ENCODE measurements at places on chromosomes 12 and 14.

GRCh38 chr12:9698681-9699080 lies 29.2 kb downstream of the CLEC2D start:
- no peak for ATAC-seq

GRCh38 chr14:100241279-100241678 lies 2.3 kb downstream of the YY1 start:
- ATAC-seq: no peak

DNA sequence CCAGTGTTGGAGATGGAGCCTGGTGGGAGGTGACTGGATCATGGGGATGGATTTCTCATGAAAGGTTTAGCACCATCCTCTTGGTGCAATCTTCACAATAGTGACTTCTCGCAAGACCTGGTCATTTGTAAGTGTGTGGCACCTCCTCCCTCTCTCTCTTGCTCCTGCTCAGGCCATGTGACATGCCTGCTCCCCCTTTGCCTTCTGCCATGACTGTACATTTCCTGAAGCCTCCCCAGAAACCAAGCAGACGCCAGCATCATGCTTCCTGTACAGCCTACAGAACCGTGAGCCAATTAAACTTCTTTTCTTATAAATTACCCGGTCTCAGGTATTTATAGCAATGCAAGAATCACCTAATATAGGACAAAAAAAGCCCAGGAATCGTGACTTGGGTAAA lies 171.0 kb upstream of the FOXN3 start:
- ATAC-seq: peak; percentile 53

GRCh38 chr14:36791402-36791801 lies 129.7 kb downstream of the PAX9 start:
- no peak for ATAC-seq

- ATAC-seq: no peak
Observed at GRCh38 chr12:1318327-1319031, 275.9 kb downstream of the FBXL14 start.

GRCh38 chr12:28189784-28190320 lies 404 bp upstream of the CCDC91 start:
- peak; percentile 10 for ATAC-seq

DNA sequence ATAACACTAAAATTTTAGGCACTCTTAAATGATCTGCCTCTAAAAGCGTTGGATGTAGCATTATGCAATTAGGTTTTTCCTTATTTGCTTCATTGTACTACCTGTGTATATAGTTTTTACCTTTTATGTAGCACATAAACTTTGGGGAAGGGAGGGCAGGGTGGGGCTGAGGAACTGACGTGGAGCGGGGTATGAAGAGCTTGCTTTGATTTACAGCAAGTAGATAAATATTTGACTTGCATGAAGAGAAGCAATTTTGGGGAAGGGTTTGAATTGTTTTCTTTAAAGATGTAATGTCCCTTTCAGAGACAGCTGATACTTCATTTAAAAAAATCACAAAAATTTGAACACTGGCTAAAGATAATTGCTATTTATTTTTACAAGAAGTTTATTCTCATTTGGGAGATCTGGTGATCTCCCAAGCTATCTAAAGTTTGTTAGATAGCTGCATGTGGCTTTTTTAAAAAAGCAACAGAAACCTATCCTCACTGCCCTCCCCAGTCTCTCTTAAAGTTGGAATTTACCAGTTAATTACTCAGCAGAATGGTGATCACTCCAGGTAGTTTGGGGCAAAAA lies 4.1 kb downstream of the CDKN1B start:
- no peak for ATAC-seq

DNA sequence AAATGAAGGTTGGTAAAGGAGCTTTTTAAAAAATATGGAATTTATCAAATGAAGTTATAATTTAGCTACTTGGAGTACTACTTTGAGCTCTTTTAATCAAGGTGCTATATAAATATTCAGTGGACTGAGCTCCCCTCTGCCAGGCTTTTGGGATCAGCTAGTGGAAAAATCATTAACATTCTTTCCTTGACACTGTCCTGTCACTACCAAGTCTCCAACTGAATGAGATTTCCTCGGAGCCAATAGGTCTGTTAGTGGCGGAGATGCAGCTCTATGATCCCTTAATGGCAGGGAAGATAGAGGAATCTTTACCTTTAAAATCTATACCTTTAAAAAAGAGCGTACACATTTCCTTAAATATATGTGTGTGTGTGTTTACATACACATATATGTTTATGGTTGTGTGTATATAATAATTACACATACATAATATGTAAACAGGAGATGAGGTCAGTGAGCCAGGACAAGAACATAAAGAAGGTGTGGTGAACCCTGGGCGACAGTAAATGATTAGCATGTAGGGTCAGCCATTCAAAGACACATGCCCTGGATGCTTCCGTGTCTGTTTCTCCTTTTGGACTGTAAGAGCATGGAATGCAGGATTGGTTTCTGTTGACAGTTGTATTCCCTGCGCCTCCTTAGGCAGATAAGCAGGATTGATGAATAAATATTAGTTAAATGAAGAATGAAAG lies 47.7 kb upstream of the ATP2A2 start:
- no peak for ATAC-seq

- peak; percentile 57 for ATAC-seq
Observed at GRCh38 chr12:54993181-54993835, 8.7 kb upstream of the TESPA1 start.

DNA sequence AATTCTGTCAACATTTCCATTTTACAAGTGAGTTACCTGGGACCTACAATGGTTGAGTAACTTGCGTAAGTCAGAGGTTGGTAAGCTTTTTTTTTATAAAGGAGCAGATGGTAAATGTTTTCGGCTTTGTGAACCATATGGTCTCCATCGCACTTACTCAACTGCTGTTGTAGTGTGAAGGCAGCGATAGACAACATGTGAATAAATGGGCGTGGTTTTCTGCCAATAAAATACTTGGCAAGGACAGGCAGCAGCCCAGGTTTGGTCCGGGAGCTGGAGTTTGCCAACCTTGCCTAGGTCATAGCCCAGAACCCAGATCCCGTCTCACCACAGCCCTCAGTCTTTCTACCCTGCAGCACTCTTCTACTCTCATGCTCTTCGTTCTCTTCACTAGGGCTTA lies 6.3 kb downstream of the DDX55 start:
- ATAC-seq: no peak

GRCh38 chr12:51538149-51538548 lies 52.9 kb upstream of the SCN8A start:
- no peak for ATAC-seq

DNA sequence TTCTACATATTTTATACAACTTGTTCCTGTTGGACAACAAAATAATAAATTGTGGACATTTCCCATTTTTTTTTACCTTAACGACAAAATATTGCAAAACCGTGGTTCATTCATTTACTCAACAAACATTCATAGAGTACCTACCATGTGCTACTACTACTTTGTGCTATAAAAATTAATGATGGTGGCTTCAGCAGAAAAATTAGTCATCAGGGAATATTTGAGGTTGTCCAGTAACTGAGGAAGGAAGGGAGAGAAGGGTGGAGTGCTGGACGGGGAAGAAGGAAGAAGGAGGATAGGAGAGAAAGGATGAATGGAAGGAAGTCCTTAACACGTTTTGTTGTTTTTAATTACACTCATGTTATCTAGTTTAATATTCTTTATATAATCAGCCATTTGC lies 53.7 kb downstream of the PPFIBP1 start:
- ATAC-seq: no peak

DNA sequence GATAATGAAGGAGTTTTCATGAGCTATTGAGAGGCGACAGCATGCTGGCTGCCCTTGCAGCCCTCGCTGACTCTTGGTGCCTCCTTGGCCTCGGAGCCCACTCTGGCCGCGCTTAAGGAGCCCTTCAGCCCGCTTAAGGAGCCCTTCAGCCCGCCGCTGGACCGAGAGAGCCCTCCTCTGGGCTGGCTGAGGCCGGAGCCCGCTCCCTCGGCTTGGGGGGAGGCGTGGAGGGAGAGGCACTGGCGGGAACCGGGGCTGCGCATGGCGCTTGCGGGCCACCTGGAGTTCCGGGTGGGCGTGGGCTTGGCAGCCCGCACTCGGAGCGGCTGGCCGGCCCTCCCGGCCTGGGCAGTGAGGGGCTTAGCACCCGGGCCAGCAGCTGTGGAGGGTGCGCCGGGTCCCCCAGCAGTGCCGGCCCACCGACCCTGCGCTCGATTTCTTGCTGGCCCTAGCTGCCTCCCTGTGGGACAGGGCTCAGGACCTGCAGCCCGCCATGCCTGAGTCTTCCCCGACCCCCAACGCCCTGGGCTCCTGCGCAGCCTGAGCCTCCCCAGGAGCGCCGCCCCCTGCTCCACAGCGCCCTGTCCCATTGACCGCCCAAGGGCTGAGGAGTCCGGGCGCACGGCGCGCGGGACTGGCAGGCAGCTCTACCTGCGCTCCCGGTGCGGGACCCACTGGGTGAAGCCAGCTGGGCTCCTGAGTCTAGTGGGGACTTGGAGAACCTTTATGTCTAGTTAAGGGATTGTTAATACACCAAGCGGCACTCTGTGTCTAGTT lies 20.1 kb upstream of the PAWR start:
- no peak for ATAC-seq

- ATAC-seq: no peak
Observed at GRCh38 chr14:68166731-68167382, 347.3 kb downstream of the RAD51B start.

DNA sequence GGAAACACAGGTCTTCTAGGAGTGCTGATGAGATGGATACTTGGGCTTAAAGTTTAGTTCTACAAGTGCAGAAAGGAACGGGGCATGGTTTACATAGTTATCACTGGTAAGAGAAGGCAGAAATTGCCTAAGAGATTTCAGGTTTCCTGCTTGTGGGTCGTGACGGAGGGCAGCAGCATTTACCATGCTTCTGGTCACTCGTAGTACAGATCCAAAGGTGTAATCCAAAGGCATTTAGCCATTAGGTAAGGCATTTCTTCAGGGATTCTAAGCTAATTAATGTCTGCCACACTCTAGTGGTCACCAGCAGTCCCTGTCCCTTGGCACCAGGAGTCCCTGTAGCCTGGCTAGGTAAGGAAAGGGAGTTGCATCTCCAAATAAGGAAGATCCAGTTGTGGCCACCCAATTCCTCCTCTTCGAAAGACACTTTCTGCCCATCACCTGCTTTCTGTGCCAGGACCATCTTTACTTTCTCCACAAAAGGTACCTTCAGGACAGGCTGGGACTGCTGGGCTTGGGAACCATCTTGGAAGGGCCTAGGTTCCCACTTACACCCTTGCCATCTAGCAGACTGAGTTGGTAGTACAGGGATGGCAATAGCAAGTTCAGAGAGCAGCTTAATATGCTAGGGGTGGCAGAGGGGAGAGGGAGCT lies 1.5 kb downstream of the GSTZ1 start:
- ATAC-seq: no peak

DNA sequence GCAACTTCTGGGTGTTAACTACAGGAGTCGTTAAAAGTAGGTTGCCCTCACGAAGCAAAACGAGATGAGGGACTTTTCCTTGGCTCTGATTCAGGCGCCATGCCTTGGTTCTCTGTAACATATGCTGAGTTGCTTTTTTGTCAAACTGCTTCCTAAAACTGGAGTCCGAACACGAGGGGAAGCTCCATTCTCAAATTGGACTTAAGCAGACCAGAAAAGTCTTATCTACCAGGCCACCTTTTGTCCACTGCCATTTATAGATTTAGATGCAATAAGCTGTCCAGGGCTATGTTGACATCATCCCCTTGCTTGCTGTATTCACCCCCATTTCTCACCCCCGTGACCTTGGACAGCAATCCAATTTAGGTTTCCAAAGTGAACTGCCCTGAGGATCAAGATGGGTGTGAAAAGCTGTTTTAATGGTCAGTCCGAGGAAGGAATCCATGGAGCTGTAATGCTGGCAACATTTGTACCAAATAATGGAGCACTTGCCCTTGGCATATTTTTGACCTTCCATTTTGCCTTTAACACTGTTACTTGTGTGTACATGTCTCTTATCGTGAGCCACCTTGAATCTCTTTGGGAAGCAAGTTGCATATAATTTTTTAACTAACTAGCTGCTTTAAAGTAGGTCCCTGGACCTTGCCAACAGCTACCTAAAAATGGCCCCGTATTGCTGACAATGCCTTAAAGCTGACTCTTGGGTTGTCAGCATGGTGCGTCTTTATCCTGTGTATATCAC lies 298.1 kb downstream of the EGLN3 start:
- ATAC-seq: no peak

GRCh38 chr14:24943024-24943423 lies 106.9 kb downstream of the STXBP6 start:
- no peak for ATAC-seq

DNA sequence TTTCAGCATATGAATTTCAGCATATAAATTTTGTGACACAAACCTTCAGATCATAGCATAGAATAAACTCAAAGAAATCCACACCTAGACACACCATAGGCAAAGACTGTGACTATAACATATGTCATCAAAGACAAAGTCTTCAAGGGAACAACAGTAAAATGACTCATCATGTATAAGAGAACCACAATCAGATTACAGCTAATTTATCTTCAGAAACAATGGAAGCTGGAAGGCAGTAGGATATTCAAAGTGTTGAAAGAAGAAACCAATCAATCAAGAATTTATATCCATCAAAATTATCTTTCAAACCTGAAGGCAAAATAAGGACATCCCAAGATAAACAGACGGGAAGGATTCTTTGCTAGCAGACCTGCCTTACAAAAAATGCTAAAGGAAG lies 29.0 kb downstream of the DLK1 start:
- ATAC-seq: peak; percentile 48

GRCh38 chr14:87108726-87109125 lies 884.3 kb downstream of the GALC start:
- no peak for ATAC-seq
